ENCODE measurements at places on chromosomes 4 and X. TPM values are rescaled to one million over a fixed set of nuclear protein-coding genes. Genes with fewer than 3 reads are reported as not detected.

The SLC9B1 gene
- total RNA-seq: 1.6 TPM

The GPC4 gene
- total RNA-seq: 15.6 TPM

The EDA gene
- total RNA-seq: 2.3 TPM

The DRD5 gene
- not detected for total RNA-seq

The FOXO4 gene
- 16.4 TPM for total RNA-seq

The ADH1A gene
- total RNA-seq: not detected

The USP51 gene
- 6.3 TPM for total RNA-seq

The BRS3 gene
- total RNA-seq: not detected

The HPGDS gene
- 0.33 TPM for total RNA-seq

The HSFX3 gene
- not detected for total RNA-seq

The AMTN gene
- total RNA-seq: not detected

The NLGN4X gene
- total RNA-seq: 51.3 TPM

The CYBB gene
- not detected for total RNA-seq

The RHOH gene
- 20.4 TPM for total RNA-seq

The VSIG1 gene
- total RNA-seq: 0.56 TPM

The PCDH18 gene
- total RNA-seq: 14.8 TPM

The MTTP gene
- total RNA-seq: 0.26 TPM

The SSX3 gene
- total RNA-seq: not detected

The GPRASP1 gene
- 3.9 TPM for total RNA-seq

The SLC2A9 gene
- total RNA-seq: 0.72 TPM

The EVC2 gene
- 7.4 TPM for total RNA-seq

The VCX2 gene
- total RNA-seq: not detected

The ARHGAP36 gene
- not detected for total RNA-seq

The HTN3 gene
- total RNA-seq: not detected

The MAOA gene
- total RNA-seq: 1.6 TPM

The F8A3 gene
- 0.31 TPM for total RNA-seq

The FAM53A gene
- total RNA-seq: 1.8 TPM

The SSX1 gene
- total RNA-seq: not detected

The MAGEA12 gene
- total RNA-seq: 4.3 TPM

The XAGE5 gene
- total RNA-seq: not detected

The PRSS12 gene
- total RNA-seq: 0.77 TPM

The PNMA6A gene
- total RNA-seq: 1.3 TPM

The HTR2C gene
- total RNA-seq: 0.10 TPM

The IRS4 gene
- 1.8 TPM for total RNA-seq

The PLP1 gene
- total RNA-seq: 9.6 TPM

The PRKG2 gene
- total RNA-seq: 0.72 TPM

The RAB33A gene
- total RNA-seq: 4.1 TPM

The OTUD6A gene
- total RNA-seq: not detected

The MMRN1 gene
- 304 TPM for total RNA-seq

The GRIPAP1 gene
- total RNA-seq: 63.6 TPM

The CENPVL3 gene
- 2.1 TPM for total RNA-seq

The RFC1 gene
- total RNA-seq: 47.5 TPM

The CXCL8 gene
- total RNA-seq: not detected

The MAPK10 gene
- total RNA-seq: 2.0 TPM

The DUX4 gene
- 0.49 TPM for total RNA-seq
